ENCODE measurements at places on chromosomes 2 and 18.

DNA sequence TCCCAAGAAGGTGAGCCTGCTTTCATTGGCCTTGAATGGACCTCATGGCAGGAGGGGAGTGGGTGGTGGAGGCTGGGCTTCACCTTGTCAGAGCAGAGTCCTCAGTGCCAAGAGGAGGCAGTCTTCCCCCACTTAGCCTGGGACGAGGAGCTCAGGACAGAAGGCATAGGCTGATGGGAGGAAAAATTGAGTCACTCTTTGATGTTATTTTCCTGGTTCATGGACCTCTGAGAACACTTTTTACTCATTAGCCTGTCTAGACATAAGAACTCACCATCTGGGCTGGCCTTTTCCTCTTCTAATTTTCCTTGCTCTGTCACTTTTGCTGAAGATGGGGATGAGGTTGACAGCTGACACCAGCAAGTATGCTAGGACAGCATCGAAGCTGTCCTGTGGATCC is 225.7 kb upstream of the TNP1 start:
- no peak for DNase-seq

DNA sequence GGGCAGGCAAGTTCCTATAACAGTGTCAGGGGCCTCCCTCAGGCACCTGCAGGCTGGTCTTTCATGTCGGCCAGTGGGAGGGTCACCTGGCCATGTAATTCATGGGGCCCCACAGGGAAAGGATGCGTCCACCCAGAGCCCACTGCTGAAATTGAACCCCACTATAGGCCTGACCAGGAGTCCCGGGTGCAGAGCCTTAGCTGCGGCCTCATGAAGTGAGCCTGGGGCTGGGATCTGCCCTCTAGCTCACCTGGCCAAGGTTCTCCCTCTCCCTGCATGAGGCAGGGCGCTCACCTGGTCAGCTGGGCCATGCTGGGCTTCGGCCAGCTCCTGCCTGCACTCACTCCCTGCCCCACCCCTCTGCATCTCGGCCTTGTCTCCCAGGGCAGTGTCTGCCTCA is 41.1 kb downstream of the C1QL2 start:
- no peak for DNase-seq

DNA sequence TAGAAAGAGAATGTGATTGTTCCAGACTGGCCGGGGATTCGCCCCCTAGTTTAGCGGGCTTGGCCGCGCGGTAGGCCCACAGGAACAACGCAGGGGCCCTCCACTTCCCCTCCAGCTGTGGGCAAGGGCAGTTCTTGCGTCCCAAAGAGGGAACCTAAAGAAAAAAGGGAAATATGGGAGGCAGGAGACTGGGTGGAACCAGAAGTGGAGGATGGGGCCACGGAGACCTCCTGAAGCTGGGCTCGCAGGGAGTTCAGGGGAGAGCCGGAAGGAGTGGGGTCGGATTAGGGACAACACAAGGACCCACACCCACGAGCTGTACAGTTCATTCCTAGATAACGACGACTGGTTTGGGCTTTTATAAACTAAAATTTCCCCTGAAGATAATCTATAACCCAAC is 18.2 kb downstream of the GNLY start:
- DNase-seq, result no peak

GRCh38 chr2:21268878-21269224 is 145.1 kb downstream of the TDRD15 start:
- DNase-seq, result no peak

Data from T-helper 1 cell (primary cell).